Ovary (tissue), 10 donors: ENCODE measurements at places on chromosomes 16 and 17. TPM values are rescaled to one million over a fixed set of nuclear protein-coding genes. Genes with fewer than 3 reads are reported as not detected.

ABCA5 gene
- 8.3 TPM for polyA plus RNA-seq

DVL2 gene
- 8.2 TPM for polyA plus RNA-seq

VPS35 gene
- polyA plus RNA-seq, result 67.5 TPM

PERCC1 gene
- polyA plus RNA-seq, result not detected

NPIPA2 gene
- polyA plus RNA-seq, result 14.2 TPM

MT1A gene
- 1.3 TPM for polyA plus RNA-seq

DHODH gene
- 5.6 TPM for polyA plus RNA-seq

PIRT gene
- polyA plus RNA-seq, result not detected

KRTAP4-4 gene
- not detected for polyA plus RNA-seq

ODAD4 gene
- polyA plus RNA-seq, result 1.7 TPM

SOCS1 gene
- 5.5 TPM for polyA plus RNA-seq

SLC6A4 gene
- polyA plus RNA-seq, result not detected

TSNAXIP1 gene
- 3.7 TPM for polyA plus RNA-seq

CPNE7 gene
- polyA plus RNA-seq, result 0.90 TPM

RPRML gene
- polyA plus RNA-seq, result not detected

CD300E gene
- 0.30 TPM for polyA plus RNA-seq

KCNH4 gene
- polyA plus RNA-seq, result 0.07 TPM

KCNH6 gene
- polyA plus RNA-seq, result not detected

G6PC1 gene
- polyA plus RNA-seq, result not detected

DPEP1 gene
- 0.35 TPM for polyA plus RNA-seq

SSTR5 gene
- not detected for polyA plus RNA-seq
